Activated naive CD8-positive, alpha-beta T cell treated with anti-CD3 and anti-CD28 coated beads, Interleukin-2, amount 10 ng/mL, durations not matched to agents 7 days and 5 days (primary cell): ENCODE measurements at places on chromosomes 7 and 10.

DNA sequence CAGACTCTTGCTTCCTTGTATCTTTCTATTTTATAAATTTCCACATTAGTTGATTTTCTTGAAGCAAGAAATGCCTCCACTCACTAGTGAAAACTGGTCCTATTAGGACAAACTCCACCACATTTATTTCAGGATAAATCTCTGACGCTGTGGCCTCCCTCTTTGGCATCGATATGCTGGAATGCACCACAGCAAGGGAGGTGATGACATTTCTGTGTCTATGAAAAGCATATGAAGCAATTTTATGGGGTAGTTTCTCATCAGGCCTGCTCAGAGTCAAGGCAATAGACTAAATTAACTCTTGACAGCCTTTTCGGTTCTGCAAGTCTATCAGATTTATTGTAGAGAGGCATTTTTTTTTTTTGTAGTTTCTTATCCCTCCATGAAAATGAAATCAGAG, 304.4 kb downstream of the ZEB1 start:
- DNase-seq: no peak

GRCh38 chr10:46004963-46005362, 25.5 kb downstream of the NCOA4 start:
- DNase-seq: no peak

DNA sequence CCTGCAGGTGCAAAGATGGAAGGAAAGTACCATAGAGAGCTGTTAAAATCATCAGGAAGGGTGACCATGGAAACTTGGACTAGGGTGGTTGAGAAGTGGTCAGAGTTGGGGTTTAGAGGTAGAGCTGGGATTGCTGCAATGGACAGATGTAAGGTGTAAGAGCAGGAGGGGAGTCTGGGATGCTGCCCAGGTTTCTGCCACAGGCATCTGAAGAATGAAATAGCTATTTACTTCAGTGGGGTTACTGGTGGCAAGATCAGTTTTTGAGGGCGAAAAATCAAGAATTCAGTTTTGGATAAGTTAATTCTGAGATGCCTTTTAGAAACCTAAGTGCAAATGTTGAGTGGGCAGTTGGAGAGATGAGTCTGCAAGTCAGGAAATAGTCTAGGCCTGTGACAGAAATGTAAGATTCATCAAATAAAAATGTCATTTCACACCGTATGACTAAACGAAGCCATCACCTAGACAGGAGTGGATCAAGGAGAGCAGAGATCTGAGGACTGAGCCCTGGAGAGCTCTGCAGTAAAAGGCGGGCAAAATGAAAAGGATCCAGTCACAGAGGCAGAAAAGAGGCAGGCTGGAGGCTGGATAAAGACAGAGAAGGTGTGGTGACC, 22.7 kb upstream of the TOMM7 start:
- no peak for DNase-seq

GRCh38 chr10:110664483-110665420, 20.6 kb downstream of the RBM20 start:
- no peak for DNase-seq

DNA sequence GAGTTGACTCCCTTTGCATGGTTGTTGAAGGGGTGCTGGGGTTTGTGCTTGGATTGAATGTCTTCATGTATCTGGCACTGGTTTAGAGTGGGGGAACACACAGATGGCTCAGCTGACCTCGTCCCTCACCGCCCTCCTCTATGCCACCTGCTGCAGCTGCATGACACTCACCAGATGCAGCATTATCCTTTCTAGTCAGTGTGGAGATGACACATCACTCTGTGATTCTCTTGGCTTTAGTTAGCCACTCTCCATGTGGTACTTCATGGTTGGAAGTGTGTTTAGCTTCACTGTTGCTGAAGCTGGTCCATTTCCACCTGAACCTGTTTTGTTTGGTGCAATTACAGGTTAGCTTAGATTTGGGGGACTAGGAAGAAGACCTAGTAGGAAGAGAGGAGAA, 56.3 kb upstream of the BMPER start:
- DNase-seq: no peak

DNA sequence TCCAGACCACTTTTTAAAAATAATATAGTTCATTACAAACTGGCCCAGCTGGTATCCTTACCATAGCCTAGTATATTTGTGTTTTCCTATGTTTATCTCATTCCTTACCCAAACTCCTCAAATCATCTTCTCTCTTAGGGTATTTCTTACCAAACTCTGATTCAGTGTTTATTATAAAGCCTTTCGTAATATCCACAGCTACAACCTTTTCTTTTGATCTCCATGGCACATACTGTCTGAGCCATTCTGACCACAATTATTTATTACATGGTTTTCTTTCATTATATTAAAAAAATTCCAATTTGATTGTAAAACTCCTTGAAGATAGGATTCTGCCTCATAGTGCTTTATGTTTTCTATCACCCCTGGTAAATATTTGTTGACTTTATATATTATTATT, 94.2 kb downstream of the LRMDA start:
- DNase-seq: no peak

- no peak for DNase-seq
These were observed 41.8 kb downstream of the CNNM1 start for GRCh38 chr10:99370993-99371392.
